ENCODE measurements at places on chromosomes 13 and 19.

DNA sequence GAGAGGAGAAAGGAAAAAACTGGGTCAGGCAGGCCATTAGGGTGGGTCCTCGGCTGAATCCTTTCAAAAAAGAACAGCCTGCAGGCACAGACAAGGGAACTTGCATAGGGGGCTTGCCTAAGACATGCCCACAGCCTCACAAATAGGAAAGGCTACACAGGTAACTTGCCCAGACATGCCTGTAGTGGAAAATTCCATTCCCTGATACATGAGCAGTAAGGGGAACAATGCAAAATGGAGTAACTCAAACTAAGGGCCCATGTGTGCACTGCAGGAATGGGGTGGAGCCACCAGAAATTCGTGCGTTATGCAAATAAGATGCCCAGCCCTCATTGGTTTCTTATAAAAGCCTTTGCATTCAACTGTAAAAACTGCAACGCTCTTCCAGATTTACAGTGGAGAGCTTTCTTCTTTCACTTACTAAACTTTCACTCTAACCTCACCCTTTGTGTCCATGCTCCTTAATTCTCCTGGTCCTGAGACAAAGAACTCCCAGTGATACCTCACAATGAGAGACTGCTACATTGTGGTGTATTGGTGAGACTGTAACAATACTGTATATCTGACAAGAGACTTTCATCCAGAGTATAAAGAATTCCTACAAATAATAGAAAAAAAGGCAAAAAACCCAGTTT, 59.5 kb upstream of the SLITRK1 start:
- DNase-seq = no peak

- DNase-seq = peak; percentile 22
Measured at GRCh38 chr19:14072535-14073260, at the start of gene MISP3. TSS of gene MISP3 (plus strand) at chr19:14072786. CDS start at chr19:14073310, 524 bp downstream.

GRCh38 chr13:109790086-109790485, 3.7 kb upstream of the IRS2 start:
- DNase-seq = no peak

DNA sequence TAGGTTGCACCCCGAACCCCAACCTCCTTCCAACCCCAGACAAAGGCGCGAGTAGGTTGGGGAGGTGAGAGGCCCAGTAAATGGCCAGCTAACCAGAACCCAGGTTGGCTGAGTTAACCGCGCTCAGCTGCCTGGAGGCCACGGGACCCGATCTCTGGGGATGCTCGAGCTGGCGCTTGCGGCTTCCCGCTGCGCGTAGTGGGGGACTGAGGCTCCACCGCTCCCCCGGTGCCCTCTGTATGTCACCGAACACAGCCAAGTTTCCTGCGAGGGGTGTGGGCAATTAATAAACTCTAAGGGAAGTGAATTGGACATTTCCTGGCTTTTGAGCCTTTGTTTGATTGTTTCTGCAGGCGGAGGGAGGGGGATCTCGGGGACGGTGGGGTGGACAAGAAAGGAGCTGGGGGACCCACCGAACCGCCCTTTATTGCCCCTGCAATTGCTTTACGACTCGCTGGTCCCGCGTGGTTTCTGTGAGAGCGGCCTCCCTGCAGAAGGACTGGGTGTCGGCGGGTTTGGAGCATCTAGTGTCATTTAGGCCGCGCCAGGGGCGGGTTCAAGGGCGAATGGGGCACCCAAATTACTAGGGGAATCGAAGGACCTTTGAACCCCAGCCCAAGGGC, 3.5 kb upstream of the ZIC5 start:
- DNase-seq = no peak

- DNase-seq = peak; percentile 49
Measured at GRCh38 chr13:106083620-106084350, 451.7 kb downstream of the EFNB2 start.
